ENCODE measurements at places on chromosomes 6 and 20. TPM values are rescaled to one million over a fixed set of nuclear protein-coding genes. Genes with fewer than 3 reads are reported as not detected.

Gene TCP11
- total RNA-seq: 0.07 TPM

Gene PDYN
- total RNA-seq: not detected

Gene CCM2L
- not detected for total RNA-seq

Gene TSBP1
- total RNA-seq: not detected

Gene KIF13A
- total RNA-seq: 88.7 TPM

Gene TGM2
- 594 TPM for total RNA-seq

Gene RNF5
- total RNA-seq: 20.5 TPM

Gene REM1
- total RNA-seq: 0.07 TPM

All from smooth muscle cell of the pulmonary artery (primary cell).